A549 treated with AZD2906 at 1 μM for 4 hours (cell line): ENCODE measurements at places on chromosomes 16 and 17. TPM values are rescaled to one million over a fixed set of nuclear protein-coding genes. Genes with fewer than 3 reads are reported as not detected.

The OR3A2 gene
- total RNA-seq, result not detected in 5 replicates

The OR1A1 gene
- not detected in 5 replicates for total RNA-seq

The MEIOC gene
- 1.5 to 3.3 TPM (median 2.5 TPM) in 5 replicates for total RNA-seq

The TADA2A gene
- total RNA-seq, result 11.0 to 12.7 TPM (median 11.8 TPM) in 5 replicates

The ZFP3 gene
- 0.82 to 1.1 TPM (median 1.0 TPM) in 5 replicates for total RNA-seq

The NOTUM gene
- total RNA-seq, result 0.18 to 0.55 TPM (median 0.34 TPM) in 5 replicates

The UTS2R gene
- not detected in 5 replicates for total RNA-seq

The NLE1 gene
- 29.4 to 36.6 TPM (median 34.6 TPM) in 5 replicates for total RNA-seq

The PABPN1L gene
- total RNA-seq, result 0.08 to 0.11 TPM in 2 of 5 replicates, not detected in the others

The PLA2G10 gene
- 0.33 to 0.63 TPM (median 0.48 TPM) in 5 replicates for total RNA-seq

The MMP2 gene
- total RNA-seq, result 8.1 to 11.7 TPM (median 10.7 TPM) in 5 replicates

The KRTAP2-1 gene
- total RNA-seq, result not detected in 5 replicates

The SLFN13 gene
- 3.2 to 4.9 TPM (median 3.7 TPM) in 5 replicates for total RNA-seq

The LITAFD gene
- not detected in 5 replicates for total RNA-seq

The SLFN11 gene
- total RNA-seq, result 4.4 to 6.1 TPM (median 5.2 TPM) in 5 replicates

The CDH5 gene
- total RNA-seq, result 0.15 to 0.23 TPM (median 0.17 TPM) in 5 replicates

The CEP112 gene
- total RNA-seq, result 4.5 to 5.9 TPM (median 5.4 TPM) in 5 replicates

The C17orf78 gene
- total RNA-seq, result not detected in 5 replicates

The FOXN1 gene
- total RNA-seq, result 0.02 to 0.07 TPM (median 0.03 TPM) in 3 of 5 replicates, not detected in the others

The CX3CL1 gene
- 0.06 to 0.11 TPM (median 0.08 TPM) in 5 replicates for total RNA-seq

The CD300H gene
- 0.12 to 0.72 TPM (median 0.43 TPM) in 4 of 5 replicates, not detected in the other for total RNA-seq

The NEUROD2 gene
- 0.01 to 0.07 TPM (median 0.01 TPM) in 3 of 5 replicates, not detected in the others for total RNA-seq

The ZNF624 gene
- total RNA-seq, result 0.85 to 1.9 TPM (median 1.3 TPM) in 5 replicates

The CACNG3 gene
- not detected in 5 replicates for total RNA-seq

The CEP295NL gene
- total RNA-seq, result 0.25 to 0.48 TPM (median 0.26 TPM) in 5 replicates

The BAIAP3 gene
- total RNA-seq, result 0.69 to 1.4 TPM (median 0.95 TPM) in 5 replicates

The PHOSPHO1 gene
- total RNA-seq, result 0.33 to 0.77 TPM (median 0.73 TPM) in 5 replicates

The KIF18B gene
- total RNA-seq, result 30.5 to 38.1 TPM (median 36.8 TPM) in 5 replicates

The OTOP2 gene
- 0.05 to 0.06 TPM in 2 of 5 replicates, not detected in the others for total RNA-seq

The KRTAP1-1 gene
- total RNA-seq, result not detected in 5 replicates

The CTRL gene
- total RNA-seq, result 1.2 to 1.9 TPM (median 1.5 TPM) in 5 replicates

The AMDHD2 gene
- total RNA-seq, result 15.9 to 25.9 TPM (median 24.7 TPM) in 5 replicates

The GRIN2C gene
- 0.11 to 0.43 TPM (median 0.23 TPM) in 5 replicates for total RNA-seq

The FOXF1 gene
- not detected in 5 replicates for total RNA-seq

The KRTAP9-8 gene
- total RNA-seq, result not detected in 5 replicates

The CDRT15L2 gene
- not detected in 5 replicates for total RNA-seq
